ENCODE measurements at places on chromosomes 3 and 15. TPM values are rescaled to one million over a fixed set of nuclear protein-coding genes. Genes with fewer than 3 reads are reported as not detected.
A peak's percentile ranks its signal among the peaks of the same experiment; 100 is the strongest.

DNA sequence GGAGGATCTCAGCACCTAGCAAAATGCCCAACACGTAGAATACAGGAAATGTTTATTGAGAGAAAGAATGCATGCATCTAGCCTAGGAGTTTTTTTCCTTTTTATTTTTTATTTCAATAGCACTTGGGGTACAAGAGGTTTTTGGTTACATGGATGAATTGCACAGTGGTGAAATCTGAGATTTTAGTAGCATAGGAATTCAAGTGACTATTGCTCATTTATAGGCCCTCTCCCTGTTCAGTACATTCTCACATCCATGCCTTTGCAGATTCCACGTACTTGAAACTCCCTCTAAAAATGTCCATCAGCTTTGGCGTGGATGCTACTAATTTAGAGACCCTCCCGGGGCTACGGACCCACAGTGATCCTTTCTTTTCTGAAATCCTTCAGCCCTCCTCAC, 61.7 kb upstream of the PIAS1 start:
- H3K27me3 ChIP-seq, result no peaks in the 10 kb centered on the region
- no peak overlapping the region for H3K4me3 ChIP-seq
- no peak overlapping the region for H3K27ac ChIP-seq
- H3K36me3 ChIP-seq, result no peaks in the 10 kb centered on the region

- DNase-seq, result no peak
- H3K36me3 ChIP-seq, result no peaks in the 10 kb centered on the region
- H3K4me3 ChIP-seq, result no peak overlapping the region
- H3K4me1 ChIP-seq, result no peaks in the 10 kb centered on the region
- H3K27me3 ChIP-seq, result peaks cover 8% of the 10 kb centered on the region
These were observed 44.1 kb downstream of the CPN2 start for GRCh38 chr3:194306771-194307640.

- no peaks in the 10 kb centered on the region for H3K36me3 ChIP-seq
- H3K4me1 ChIP-seq, result no peaks in the 10 kb centered on the region
- H3K4me3 ChIP-seq, result no peak overlapping the region
- peak; percentile 29 for DNase-seq
These were observed 5.3 kb downstream of the CCDC80 start for GRCh38 chr3:112635674-112636073.

DNA sequence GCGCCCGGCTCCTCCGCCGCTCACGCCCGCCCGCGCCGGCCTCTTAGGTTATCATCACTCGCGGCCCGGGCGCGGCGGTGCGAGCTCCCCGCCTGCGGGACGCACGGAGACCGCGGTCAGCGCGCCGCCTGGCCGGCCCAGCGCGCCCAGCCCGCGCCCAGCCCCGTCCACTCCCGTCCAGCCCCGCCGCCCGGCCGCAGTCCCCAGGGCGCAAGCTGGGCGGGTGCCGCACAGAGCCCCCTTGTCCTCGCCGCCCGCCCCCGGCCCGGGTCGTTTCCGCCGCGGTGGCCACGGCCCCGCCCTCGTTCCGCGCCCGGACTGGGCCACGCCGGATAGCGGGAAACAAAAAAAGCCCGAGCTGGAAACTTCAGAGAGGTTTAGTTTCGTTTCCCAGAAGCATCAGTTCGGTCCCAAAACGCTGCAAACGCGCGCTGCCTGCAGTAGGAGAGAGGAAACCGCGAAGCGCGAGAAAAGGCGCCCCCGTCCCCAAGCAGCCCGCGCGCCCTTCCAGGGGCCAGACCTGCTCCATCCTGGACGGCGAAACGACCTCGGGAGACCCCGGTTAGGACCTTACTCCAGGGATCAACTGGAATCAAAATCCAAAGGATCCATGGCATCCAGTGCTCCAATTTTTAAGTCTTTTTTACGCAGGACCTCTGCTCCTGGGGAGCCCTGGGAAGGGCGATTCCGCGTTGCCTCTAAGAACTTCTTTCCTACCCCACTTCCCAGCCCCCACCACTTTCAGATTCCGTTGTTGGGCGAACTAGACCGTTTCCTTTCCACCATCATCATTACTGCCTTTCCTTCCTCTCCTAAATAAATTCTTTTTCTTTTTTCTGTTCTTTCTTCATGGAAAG, at the start of gene ATP10A:
ATP10A (minus strand) TSS at position 217 of the 857 bp plus-strand sequence. CDS start 231 bp downstream, outside the sequence.
- no peak within 1 kb of the TSS for H3K27ac ChIP-seq
- peak; percentile 30 for DNase-seq
- H3K27me3 ChIP-seq, result peaks cover 26% of the 10 kb centered on the region
- no peaks in the 10 kb centered on the region for H3K4me1 ChIP-seq

DNA sequence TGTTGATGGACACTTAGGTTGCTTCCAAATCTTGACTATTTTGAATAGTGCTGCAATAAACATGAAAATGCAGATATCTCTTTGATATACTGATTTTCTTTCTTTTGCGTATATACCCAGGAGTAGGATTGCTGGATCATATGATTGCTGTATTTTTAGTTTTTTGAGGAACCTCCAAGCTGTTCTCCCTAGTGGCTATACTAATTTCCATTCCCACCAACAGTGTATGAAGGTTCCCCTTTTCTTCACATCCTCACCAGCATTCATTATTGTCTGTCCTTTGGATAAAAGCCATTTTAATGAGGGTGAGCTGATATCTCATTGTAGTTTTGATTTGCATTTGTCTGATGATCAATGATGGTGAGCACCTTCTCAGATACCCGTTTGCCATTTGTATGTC, 12.5 kb downstream of the PATL2 start:
- H3K27me3 ChIP-seq, result no peaks in the 10 kb centered on the region
- no peak overlapping the region for H3K27ac ChIP-seq
- no peak overlapping the region for H3K4me3 ChIP-seq
- H3K4me1 ChIP-seq, result no peaks in the 10 kb centered on the region
- H3K36me3 ChIP-seq, result no peaks in the 10 kb centered on the region

DNA sequence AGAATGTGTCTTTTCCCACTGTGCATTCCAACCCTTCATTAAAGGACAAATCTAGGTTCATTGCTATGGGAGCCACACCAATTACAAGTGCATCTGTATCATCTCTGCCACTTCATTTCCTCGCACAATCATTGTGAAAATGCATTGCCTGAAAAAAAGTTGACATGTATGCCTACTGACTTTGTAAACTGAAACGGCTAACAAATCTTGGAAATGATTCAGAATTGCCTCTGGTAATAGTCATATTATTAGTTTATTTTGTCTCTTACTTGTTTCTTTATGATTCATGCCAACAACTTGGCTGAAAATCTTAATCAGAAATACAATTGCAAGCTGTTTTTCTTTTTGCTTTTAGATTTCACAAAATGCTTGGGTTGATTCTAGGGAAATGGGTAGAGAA, 497.1 kb downstream of the ZIC1 start:
- H3K4me1 ChIP-seq, result no peaks in the 10 kb centered on the region
- no peak for DNase-seq
- no peaks in the 10 kb centered on the region for H3K36me3 ChIP-seq
- no peaks in the 10 kb centered on the region for H3K27me3 ChIP-seq
- no peak overlapping the region for H3K4me3 ChIP-seq

DNA sequence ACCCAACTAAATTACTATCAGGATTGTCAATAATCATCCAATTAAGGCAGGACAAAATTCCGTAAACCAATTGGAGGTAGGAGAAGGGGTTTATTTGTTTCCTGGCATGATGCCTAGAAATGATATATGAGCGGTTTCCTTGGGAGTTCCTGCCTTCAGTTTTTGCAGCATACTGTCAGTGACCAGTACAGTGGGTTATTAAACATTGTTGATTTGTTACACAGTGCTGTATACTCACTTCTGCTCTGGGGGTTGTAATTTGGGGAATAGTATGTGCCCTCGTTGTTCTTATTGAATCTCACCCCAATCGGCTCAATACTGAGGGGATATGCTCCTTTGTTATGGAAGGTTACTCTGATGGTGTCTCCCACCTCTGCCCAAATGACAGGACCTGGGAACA, 22.2 kb downstream of the CP start:
- no peak for DNase-seq
- H3K27ac ChIP-seq, result no peak overlapping the region
- H3K27me3 ChIP-seq, result no peaks in the 10 kb centered on the region
- H3K4me1 ChIP-seq, result no peaks in the 10 kb centered on the region
- no peaks in the 10 kb centered on the region for H3K36me3 ChIP-seq
- H3K4me3 ChIP-seq, result no peak overlapping the region

GRCh38 chr3:27357665-27358258, 11.4 kb downstream of the NEK10 start:
- peak; percentile 55 for DNase-seq
- peaks cover 20% of the 10 kb centered on the region for H3K4me1 ChIP-seq
- no peak overlapping the region for H3K4me3 ChIP-seq
- no peaks in the 10 kb centered on the region for H3K36me3 ChIP-seq
- no peak overlapping the region for H3K27ac ChIP-seq

DNA sequence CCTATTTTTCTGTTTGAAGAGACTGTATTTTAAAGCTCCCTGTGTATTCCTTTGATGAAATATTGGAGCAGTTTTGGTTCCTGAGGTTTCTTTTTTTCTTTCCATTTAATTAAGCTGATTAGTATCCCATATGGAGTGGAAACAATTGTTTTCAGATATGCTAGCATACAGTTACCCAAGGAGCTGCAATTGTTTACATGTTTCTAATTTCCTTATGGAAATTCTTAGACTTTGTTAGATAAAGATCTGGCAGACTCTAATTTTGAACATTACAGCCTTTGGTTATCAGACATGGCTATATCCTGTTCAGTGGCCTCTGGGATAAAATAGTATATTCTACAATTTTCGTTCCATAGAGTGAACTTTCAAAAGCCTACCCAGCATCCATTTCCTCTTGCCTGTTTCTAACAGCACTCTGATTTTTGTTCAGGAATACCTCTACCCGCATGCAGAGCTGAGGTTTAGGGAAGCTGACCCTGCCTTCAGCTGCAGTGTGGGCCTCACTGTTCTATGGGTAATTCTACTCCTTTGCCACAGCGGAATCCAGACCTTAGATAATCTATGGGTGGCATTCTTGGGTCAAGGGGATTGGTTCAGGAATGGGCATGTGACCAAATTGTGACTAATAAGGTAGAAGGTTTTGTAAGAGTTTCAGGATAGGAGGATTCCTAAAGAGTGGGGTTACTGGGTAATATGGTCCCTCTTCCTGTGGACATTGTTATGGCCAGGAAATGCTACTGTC, 161.1 kb upstream of the ANKRD28 start:
- no peak overlapping the region for H3K4me3 ChIP-seq
- no peaks in the 10 kb centered on the region for H3K27me3 ChIP-seq
- no peak overlapping the region for H3K27ac ChIP-seq
- no peaks in the 10 kb centered on the region for H3K36me3 ChIP-seq

DNA sequence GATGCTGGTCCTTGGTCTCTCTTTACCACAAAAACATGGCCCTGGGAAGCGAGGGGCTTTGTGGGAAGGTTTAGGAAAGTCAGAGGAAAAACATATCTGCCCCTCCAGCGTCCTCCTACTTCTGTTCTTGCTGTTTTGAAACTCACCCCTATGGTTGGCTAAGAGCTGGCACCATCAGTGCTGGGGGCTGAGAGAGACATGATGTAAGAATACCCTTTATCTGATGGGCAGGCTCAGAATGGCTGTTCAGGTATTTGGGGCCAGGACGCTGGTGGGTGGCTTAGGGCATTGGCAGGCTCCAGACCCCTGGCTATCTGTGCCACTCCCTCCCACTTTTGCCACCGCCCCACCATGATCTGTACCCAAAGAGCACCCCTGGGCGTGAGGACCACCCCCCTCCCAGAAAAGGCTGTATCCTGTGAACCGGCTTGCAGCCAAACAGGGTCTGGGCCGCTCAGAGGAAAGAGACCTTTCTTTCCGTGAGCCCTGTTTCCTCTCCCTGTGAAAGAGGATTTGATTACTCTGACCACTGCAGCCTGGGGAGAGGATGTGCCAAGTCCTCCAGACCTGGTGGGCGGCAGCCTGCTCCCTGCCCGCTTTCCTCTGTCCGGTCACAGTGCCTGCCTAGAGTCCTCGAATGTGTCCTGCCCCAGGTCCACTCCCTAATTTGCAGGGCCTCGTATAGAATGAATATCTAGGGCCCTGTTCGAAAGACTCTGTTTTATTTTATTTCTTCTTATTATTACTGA, 61.3 kb upstream of the SLC6A6 start:
- no peaks in the 10 kb centered on the region for H3K36me3 ChIP-seq
- no peak overlapping the region for H3K4me3 ChIP-seq
- H3K27me3 ChIP-seq, result no peaks in the 10 kb centered on the region
- H3K27ac ChIP-seq, result no peak overlapping the region
- no peak for DNase-seq

DNA sequence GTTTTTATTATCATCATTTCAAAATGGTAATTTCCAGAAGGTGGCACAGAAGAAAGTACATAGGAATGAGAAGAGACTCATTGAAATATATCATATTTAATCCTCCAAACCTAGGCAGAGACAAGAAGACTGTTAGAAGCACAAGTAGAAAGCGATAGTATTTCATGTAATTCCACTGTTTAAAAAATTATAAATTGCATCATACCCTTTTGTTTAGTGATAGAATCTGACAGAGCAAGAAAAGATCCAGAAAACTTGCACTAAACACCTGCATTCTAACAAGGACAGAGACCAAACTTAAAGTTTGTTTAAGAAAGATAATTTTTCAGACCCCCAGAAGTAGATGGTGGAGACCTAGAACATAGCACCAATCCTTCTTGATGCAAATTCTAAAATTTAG, 56.9 kb upstream of the CD96 start:
- DNase-seq, result no peak
- no peak overlapping the region for H3K4me3 ChIP-seq
- H3K27ac ChIP-seq, result no peak overlapping the region
- H3K27me3 ChIP-seq, result no peaks in the 10 kb centered on the region
- H3K36me3 ChIP-seq, result no peaks in the 10 kb centered on the region

DNA sequence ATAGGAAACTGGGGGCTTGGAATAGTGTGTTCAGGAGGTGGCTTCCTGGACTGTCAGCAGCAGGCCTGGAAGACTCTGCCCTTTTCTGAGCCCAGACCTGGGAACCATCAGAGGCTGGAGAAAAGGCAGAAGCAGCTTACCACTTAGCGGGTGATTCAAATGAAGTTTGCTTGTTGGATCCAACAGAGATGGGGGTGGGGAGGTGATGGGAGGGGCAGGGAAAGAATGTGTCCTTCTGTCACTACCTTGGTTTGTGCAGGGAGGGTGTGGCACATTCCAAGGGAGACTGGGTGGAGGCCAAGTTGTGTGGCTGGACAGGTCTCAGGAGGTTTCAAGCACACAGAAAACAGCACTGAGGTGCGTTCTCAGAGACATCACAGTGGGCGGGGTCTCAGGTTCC, 58.8 kb downstream of the TRAK1 start:
- peak; percentile 86 for DNase-seq
- no peak overlapping the region for H3K4me3 ChIP-seq
- peaks cover 18% of the 10 kb centered on the region for H3K4me1 ChIP-seq

DNA sequence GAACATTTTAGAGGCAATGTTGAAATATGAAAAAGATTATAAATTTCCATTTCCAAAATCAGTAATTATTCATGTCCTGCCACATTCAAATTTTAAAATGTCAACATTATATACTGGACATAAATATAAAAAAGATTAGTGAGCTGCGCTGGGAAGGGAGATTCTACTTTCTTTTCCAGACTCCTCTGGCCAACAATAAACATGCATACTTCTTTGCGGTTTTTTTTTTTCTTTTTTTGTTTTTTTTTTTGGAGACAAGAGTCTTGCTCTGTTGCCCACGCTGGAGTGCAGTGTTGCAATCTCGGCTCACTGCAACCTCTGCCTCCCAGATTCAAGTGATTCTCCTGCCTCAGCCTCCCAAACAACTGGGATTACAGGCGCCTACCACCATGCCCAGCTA, 105.5 kb downstream of the ADAM10 start:
- no peaks in the 10 kb centered on the region for H3K4me1 ChIP-seq
- no peak overlapping the region for H3K27ac ChIP-seq
- DNase-seq, result no peak
- H3K27me3 ChIP-seq, result no peaks in the 10 kb centered on the region
- peaks cover 10% of the 10 kb centered on the region for H3K36me3 ChIP-seq

ZNF860 gene
- 1.1 TPM for polyA plus RNA-seq

COLQ gene
- 4.7 TPM for polyA plus RNA-seq

AADACL2 gene
- 0.01 TPM for polyA plus RNA-seq

TIGIT gene
- polyA plus RNA-seq, result 0.24 TPM

TOMM70 gene
- 64.0 TPM for polyA plus RNA-seq

ATP8B4 gene
- polyA plus RNA-seq, result 4.4 TPM

C3orf22 gene
- 0.63 TPM for polyA plus RNA-seq

SEC22C gene
- polyA plus RNA-seq, result 49.2 TPM

Data from large intestine (tissue), 12 donors.